Effector CD4-positive, alpha-beta T cell (primary cell): ENCODE measurements at places on chromosomes 1 and 21.
A peak's percentile ranks its signal among the peaks of the same experiment; 100 is the strongest.

GRCh38 chr1:4344065-4344732 is 310.2 kb upstream of the AJAP1 start:
- no peak for DNase-seq

- DNase-seq = no peak
Observed at GRCh38 chr1:99745061-99745460, 21.4 kb downstream of the FRRS1 start.

DNA sequence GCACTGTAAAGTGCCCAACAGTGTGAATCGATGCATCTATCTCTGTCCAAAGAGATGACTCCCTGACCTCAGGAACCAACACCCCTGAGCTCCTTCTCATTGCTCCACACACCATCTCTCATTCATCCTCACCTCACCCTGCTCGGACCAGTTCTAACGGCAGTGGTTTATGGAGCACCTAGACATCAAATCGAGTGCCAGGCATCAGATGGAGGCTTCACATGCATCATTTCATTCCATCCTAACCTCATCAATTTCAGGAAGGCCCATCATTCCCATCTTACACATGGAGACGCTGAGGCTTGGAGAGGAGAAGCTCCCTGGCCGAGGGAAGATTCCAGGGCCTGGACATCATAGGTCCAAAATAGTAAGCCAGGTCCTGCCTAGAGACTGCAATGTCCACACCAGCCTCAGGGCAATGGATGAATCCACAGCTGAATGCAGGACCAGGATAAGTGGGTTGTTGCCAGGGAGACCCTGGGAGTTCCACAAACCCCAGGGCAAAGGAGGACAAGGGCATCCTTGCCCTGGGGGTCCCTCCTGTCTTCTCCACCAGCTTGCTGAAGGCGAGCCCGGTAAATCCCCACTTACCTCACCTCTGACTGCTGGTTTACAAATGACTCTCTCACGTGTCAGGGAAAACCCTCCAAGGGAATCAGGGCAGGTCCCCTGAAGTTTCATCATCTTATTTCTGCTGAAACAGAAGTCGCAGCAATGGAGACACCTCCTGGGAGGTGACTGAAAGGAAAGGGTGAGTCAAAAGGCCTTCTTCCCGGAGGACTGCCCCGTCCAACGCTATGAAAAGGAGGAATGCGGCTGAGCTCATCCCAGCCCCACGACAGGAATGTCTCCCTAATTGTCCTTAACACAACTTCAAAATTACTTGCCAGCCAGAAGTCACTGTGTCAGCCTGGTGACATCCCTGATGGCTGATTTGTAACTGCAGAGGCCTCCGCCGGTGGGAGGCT is 9.0 kb upstream of the IFFO2 start:
- no peak for DNase-seq

- peak; percentile 67 for DNase-seq
Observed at GRCh38 chr1:110203021-110203661, 7.0 kb upstream of the KCNC4 start.

DNA sequence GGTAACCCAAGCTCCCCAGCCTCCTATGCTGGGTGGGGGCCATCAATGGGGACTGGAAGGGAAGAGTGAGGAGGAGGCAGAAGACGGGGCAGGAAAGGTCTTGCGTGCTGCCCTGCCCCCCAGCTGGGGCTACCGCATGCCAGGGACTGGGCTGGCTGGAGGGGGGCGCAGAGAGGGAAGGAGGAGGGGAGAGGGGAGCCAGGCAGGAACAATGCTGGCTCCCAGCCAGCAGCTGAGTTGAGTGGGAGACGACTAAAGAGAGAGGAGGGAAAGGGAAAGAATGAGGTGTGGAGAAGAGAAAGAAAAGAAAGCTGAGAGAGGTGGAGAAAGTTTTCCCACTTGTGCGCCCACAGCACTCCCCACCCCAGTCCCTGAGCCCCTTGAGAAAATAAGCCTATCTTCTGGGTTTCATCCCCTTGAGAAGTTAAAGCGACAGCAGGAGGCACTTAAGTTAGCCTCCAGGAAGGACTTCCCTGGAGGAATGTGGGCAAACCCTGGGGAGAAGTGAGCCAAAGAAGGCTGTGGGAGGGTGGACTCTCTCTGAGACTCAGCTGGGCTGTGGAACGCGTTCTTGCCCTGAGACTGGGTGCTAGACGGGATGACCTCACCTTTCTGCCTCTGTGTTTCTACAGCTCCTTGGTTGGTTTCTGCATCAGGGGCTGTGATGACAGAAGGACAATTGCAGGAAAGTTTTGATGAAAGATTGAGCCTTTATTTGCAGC is 12.9 kb upstream of the NES start:
- no peak for DNase-seq

DNA sequence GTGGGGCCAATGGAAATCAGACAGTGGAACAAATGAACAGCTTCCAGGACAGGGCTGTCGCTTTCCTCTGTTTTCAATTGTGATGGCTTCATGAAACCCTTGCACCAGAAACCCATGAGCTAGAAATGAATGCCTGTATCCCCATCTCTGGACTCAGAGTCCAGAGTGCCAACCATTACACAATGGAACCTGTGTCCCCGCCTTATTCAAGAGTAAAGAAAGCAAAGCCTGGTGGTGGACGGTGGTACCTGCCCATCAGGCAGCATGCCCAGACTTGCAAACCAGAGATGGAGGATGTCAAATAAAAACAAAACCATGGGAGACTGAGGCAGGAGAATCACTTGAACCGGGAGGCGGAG is 4.4 kb upstream of the CAPN2 start:
- DNase-seq = no peak

DNA sequence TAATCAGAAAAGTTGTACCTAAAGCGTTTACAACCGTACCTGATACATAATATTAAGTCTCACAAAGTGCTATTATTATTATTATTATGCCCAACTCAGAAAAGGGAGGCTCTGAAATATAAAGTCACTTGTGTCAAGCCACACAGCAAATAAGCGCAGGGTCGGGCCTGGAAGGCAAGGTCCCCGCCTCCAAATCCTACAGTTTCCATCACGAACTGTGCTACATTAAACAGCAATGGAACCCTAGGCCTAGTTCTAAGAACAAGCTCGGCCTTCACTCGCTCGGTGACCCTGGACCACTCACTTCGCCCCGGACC is 549 bp downstream of the PARS2 start:
- no peak for DNase-seq

DNA sequence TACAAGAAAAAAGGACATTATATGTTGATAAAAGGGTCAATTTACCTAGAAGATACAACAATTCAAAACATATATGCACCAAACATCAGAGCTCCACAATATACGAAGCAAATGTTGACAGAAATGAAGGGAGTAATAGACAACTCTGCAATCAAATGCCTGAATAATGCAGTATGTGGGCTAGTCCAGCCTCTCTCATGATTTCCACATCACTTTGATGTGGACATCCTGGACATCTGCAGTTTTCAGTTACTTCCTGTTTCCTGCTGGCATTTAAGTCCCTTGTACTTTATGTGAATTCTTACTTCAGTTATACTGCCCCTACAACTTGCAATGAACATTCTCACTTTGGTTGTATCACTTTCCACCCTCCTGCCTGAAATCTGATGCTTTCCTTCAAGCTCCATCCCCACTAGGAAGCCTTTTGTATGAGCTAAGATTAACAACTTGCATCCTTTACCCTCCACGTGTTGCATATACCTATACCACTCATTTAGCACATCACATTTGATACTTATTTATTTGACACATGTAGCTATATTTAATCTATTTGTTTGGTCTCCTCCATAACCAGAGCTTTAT is 36.7 kb downstream of the DISC1 start:
- DNase-seq = no peak

DNA sequence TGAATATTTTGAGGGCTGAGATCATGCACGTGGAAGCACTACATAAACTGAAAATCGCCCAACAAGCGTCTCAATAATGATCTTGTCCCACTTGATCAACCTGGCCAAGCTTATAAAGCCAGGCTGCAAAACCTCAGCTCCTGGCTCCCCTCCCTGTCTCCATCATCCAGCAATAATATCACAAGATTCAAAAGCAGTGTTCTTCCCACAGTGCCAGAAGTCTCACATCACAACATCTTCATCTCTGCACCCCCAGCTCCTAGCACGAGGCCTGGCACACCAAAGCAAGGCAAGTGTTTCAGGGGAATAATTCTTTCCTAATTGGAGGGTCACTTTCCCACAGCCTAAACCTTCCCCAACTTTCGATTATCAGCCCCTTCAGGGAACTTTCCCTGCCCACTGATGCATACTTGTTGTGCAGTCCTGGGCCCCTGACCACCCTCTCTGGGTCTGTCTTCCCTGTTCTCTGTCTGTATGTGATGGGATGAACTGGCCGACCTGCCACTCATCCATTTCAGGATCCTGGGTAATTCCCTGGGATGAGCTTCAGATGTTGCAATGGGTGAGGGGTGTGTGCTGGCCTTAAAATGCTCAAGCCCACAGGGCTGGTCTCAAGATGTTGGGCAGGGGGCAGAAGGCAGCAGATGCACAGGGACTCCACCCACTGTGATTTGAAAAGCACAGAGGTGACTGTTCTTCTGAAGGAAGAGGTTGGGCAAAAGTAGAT is 129.0 kb downstream of the DMRTB1 start:
- no peak for DNase-seq

- DNase-seq = no peak
Observed at GRCh38 chr1:184166485-184166884, 115.0 kb downstream of the TSEN15 start.

DNA sequence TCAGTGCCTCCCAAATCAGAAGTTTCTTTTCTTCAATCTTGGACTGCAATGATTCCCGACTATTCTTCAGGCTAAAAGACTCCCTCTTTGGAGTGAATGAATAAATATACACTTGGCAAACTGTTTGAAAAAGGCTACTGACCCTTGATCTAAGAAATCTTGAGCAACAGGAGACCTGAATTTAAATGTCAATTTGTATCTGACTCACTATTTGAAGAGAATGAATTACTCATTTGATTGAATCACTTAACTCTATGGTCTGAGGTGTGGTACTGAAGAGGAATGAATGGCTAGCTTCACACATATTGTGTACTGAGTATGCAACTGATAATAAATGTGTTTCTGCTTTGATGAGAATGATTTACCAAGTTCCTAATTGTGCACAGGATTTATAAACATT is 4.6 kb upstream of the SMG7 start:
- no peak for DNase-seq

- DNase-seq = no peak
Observed at GRCh38 chr1:24186711-24186992, 437 bp downstream of the IFNLR1 start.

GRCh38 chr21:39001341-39001740 is 181.9 kb downstream of the PSMG1 start:
- no peak for DNase-seq

DNA sequence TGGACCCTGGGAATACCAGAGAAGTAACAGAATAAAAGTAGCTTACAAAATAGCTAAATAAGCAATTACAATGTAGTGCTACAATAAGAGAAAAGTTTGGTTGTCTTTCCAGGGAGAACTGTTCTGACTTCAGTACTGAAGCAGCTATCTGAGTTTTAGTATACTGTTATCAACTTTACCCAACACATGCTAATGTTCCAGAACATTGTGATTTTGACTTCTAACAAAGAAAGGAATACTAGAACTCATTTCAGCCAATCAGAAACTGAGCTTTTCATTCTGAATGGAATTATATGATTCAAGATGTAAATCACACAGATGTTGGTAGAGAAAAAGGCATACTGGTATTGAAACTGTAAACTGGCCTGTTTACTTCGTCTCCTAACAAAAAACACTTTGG is at the start of gene C1orf105:
Gene C1orf105 (plus strand): TSS at position 301 of the 400 bp plus-strand sequence. CDS start 201 bp downstream, outside the sequence.
- DNase-seq = no peak

DNA sequence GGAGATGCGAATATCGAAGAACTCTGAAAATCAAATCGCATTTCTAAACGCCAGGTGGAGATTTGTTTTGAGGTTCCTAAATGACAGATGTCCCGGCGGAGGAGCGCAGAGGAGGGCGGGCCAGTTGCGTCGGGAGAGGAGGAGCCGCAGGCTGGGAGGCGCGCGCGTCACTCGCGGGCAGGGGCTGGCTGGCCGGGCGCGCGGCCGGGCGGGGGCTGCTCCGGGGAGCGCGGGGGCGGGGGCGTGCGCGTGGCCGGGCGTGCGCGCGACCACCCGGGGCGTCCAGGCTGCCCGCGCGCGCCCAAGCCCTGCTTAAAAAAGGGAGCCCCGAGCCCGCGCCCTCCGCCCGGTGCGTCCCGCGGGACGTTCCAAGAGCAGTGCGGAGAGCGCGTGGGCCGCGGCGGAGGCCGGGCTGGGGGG is 47.3 kb downstream of the H3-3A start:
- DNase-seq = peak; percentile 58

DNA sequence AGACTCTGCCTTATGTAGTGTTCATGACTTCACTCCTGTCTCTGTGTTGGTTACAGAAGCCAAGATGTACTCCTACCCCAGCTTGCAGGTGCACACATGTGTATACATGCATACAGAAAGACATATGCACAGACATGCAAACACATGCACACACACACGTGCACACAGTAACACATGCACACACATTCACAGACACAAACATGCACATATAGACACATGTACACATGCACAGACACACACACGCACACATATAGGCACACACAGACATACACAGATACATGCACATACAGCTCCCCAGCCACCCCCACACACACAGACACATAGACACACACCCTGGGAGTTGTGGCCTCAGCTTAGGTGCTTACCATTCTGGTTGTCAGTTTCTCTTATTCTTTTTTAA is 362.6 kb upstream of the C1orf174 start:
- DNase-seq = no peak

DNA sequence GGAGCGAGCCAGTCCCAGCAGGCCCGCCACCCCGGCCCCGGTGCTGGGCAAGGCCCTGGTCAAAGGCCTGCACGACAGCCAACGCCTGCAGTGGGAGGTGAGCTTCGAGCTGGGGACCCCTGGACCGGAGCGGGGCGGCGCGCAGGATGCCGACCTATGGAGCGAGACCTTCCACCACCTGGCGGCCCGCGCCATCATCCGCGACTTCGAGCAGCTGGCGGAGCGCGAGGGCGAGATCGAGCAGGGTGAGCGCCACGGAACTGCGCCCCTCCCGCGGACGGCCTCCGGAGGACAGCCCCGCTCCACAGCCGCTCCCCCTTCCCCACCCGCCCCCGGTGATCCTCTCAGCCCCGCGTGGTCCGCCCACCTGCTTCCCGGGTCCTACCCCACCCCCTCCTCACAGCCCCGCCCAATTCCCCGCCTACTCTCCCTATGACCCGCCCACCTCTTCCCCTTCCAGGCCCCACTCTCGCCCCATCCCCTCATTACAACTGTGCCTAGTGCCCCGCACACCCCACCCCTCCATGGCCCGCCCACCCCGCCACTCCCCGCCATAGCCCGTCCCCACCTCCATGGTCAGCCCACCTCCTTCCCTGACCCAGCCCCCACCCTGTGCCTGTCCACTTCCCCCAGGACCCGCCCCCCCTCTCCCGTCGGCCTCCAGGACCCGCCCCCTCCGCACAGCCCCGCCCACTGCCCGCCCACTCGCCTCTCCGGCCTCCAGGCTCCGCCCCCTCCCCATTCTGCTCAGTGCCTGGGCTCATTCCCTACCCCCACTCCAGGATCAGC is 52.7 kb downstream of the VWA5B1 start:
- no peak for DNase-seq

- no peak for DNase-seq
Observed at GRCh38 chr1:183702087-183702812, 49.1 kb upstream of the APOBEC4 start.

- no peak for DNase-seq
Observed at GRCh38 chr1:207808911-207809555, 57.2 kb downstream of the CD46 start.
